ENCODE measurements at places on chromosomes 13 and 19.

DNA sequence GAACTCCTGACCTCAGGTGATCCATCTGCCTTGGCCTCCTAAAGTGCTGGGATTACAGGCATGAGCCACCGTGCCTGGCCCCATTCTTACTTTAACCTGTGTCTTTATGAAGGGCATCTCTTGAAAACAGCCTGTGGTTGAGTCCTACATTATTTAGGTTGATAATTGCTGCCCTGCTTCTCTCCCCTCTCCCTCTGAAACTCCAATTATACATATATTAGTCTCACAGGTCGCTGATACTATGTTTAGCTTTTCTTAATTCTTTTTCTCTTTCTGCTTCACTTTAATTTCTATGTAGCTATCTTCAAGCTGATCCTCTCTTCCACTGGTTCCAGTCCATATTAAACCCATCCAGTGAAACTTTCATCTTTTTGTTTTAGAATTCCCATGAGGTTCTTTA is 75.1 kb downstream of the SLC6A16 start:
- no peak for DNase-seq

- DNase-seq: no peak
These were observed 109.6 kb upstream of the SERP2 start for GRCh38 chr13:44263751-44264620.

- no peak for DNase-seq
These were observed 367.3 kb downstream of the KCNRG start for GRCh38 chr13:50382511-50382910.

DNA sequence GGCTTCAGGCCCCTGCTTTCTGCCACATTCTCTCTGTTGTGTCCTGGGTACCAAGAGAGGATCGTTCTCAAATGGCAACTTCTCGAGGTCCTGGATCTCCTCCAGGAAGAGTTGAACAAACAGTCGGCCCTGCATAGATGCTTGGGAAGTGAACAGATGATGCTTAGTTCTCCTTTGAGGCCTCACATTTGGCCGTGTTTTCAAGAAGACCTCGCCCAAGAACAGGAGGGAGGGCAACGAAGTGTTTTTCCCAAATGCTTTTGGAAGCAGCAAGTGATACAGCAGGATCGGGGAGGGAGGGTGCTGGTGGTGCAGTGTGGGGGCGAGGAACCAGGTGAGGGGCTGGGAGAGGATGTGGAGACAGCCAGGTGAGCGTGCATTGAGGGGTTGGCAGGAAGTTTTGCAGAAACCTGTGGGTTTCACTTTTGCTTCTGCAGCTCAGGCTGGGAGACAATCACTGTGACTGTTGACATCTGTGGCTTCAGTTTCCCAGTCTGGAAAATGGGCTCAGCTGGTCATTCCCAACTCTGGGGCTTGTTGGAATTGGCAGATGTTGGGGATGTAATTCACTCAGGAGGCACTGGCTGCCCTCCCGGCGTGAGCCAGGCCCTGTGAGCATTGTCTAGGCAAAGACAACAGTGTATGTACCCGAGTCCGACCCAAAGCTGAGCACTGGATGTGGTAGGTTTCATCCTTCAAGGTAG is 21.6 kb downstream of the MAST3 start:
- DNase-seq: peak; percentile 47

- no peak for DNase-seq
These were observed 825.7 kb downstream of the OLFM4 start for GRCh38 chr13:53854321-53854720.

- no peak for DNase-seq
These were observed 3.2 kb upstream of the SIX5 start for GRCh38 chr19:45772130-45772840.

- DNase-seq: no peak
These were observed 71.9 kb upstream of the ZNF724 start for GRCh38 chr19:23321953-23322549.

DNA sequence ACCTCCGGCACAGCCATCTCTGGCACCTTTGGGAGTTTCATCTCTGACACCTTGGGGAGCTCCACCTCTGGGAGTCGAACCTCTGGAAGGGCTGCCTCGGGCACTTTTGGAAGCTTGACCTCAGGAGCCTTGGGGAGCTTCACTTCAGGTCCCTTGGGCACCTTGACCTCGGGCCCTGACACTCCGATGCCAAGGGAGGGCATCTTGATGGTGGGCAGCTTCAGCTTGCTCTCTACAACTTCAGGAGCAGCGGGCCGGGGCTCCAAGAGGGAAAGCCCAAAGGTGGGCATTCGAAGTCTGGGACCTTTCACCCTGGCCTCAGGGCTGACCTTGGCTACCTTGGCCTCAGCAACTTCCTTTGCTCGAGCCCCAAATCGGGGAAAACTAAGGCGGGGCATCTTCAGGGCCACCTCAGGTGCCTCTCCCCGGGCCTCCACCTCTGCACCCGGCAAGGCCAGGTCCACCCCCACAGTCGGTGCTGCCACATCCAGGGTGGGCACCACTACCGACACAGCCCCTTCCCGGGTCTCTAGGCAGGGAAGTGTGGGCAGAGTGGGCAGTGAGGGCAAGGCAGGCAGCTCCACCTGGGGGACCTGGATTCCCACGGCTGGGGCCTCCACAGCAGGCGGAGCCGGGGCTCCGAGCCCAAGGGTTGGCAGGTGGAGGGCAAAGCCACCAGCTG is 7.0 kb upstream of the HIPK4 start:
- DNase-seq: no peak

DNA sequence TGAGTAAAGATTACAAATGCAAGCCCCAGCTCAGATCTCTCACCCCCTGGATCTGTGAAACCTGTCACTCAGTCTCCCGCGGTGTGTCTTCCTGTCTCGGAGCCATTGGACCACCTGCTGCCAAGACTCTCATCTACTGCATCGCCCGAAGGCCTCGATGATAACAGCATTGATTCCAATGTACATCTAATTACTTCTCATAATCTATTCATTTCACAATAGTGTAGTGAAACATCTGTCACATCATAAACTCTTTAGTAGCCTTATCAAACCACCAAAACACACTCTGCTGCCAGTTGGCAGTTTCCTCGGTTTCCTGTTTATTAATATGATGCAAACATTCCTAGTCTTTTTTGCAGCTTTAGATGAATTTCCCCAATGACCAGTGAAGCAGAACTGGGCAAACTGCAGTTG is 220.3 kb downstream of the POU4F1 start:
- no peak for DNase-seq

DNA sequence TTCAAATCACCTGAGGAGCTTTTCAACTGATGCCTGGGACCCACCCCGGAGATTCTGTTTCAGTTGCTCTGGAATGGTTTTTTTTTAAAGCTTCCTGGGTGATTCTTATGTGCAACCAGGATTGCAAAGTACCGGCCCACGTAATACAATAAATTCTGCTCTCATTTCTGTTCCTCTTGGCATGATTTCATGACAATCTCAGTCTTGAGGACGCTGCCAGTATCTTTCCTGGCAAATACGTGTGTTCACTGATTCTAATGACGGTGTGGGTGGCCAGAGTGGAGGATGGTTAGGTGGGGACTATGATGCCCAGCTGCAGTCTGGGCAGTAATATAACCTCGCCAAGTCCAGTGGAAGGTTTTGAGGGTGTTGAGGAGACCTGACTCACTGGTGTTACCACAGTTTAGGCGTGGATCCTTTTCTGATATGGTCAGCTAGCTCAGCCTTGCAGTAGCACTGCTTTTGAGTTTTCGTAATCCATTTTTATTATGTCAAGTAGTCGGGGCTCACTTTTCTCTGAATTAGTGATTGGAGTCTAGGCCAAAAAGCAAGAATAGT is 49.4 kb downstream of the FAM124A start:
- DNase-seq: no peak

DNA sequence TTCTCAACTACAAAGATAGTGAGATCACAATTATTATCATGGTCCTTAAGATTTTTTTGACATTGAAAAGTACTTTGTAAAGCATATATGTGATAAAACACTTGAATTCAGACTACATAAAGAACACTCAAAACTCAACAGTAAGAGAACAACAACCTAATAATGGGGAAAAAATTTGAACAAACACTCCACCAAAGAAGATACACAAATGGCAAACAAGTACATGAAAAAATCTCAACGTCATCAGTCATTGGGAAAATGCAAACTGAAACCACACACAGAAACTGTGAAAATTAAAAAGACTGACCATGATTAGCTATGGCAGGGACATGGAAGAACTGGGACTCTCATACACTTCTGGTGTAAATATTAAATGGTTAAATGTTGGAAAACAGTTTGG is 70.9 kb downstream of the SPRYD7 start:
- no peak for DNase-seq

DNA sequence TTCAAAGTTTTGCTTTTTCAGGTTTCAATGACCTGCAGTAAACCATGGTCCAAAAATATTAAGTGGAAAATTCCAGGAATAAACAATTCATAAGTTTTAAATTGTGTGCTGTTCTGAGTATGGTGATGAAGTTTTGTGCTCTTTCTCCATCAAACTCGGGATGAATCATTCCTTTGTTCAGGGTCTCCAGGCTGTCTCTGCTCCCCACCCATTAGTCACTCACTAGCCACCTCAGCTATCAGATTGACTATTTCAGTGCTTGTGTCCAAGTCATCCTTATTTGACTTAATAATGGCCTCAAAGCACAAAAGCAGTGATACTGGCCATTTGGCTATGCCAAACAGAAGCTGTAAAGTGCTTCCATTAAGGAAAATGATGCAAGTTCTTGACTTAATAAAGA is 1140.4 kb downstream of the EFNB2 start:
- no peak for DNase-seq

- no peak for DNase-seq
These were observed 87.4 kb downstream of the SLC15A1 start for GRCh38 chr13:98664924-98665637.

DNA sequence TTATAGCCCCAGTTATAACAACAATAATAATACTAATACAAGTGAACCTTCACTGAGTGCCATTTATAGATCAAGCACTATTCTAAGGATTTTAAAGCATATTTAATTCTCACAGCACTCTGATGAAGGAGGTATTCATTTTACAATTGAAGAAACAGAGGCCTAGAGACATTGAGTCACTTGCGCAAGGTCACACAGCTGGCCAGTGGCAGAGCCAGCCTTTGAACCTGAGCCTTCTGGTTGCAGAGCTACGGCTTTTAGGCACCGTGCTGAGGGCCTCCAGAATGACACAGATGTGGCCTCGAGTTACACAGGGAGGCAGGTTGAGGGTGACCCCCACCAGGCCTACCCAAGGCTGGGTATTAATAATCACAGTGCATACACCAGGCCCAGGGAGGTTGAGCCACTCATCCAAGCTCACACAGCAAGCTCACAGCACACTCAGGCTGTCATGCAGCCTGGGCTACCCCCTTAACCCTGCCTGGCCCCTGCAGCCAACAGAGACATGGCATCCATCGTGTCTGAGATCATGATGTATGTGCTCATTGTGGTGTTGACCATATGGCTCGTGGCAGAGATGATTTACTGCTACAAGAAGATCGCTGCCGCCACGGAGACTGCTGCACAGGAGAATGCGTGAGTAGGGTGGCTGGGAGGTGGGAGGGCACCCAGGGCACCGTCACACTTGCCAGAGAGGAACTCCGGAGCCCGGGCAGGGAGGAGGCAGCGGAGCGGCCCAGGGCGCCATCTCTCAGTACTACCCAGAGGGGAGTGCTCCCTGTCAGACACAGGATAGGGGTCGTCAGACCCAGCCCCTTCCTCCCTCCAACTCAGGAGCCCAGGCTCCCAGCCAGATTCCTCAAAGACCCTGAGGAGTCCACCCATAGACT is 2.7 kb upstream of the HPN start:
- no peak for DNase-seq

GRCh38 chr13:27523346-27524073 is 73.1 kb upstream of the MTIF3 start:
- no peak for DNase-seq

DNA sequence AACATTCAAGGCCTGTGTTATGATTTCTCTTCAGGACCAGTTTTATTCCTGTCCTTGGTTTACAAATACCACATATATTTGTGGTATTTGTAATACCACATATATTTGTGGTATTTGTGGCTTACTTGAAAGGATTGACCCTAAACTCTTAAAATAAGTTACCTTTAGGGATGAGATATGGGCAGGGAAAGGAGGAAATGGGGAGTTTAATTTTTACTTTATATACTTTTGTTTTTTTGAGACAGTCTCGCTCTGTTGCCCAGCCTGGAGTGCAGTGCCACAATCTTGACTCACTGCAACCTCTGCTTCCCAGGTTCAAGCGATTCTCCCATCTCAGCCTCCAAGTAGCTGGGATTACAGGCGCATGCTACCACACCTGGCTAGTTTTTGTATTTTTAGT is 2.3 kb upstream of the TGDS start:
- DNase-seq: no peak

DNA sequence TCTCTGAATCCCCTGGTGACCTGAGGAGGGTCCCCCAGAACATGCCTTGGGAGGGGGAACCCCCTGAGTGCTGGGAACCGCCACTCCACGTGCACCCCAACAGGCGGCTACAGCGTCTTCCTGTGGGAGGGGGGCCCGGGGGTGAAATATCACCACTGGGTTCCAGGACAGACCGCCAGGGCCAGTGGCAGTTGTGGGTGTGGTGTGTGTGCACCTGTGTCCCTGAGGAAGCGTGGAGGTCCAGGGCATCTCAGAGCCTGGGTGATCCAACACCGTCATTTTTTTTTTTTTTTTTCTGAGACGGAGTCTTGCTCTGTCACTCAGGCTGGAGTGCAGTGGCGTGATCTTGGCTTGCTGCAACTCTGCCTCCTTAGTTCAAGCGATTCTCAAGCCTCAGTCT is 4.2 kb downstream of the ADGRE5 start:
- DNase-seq: no peak

DNA sequence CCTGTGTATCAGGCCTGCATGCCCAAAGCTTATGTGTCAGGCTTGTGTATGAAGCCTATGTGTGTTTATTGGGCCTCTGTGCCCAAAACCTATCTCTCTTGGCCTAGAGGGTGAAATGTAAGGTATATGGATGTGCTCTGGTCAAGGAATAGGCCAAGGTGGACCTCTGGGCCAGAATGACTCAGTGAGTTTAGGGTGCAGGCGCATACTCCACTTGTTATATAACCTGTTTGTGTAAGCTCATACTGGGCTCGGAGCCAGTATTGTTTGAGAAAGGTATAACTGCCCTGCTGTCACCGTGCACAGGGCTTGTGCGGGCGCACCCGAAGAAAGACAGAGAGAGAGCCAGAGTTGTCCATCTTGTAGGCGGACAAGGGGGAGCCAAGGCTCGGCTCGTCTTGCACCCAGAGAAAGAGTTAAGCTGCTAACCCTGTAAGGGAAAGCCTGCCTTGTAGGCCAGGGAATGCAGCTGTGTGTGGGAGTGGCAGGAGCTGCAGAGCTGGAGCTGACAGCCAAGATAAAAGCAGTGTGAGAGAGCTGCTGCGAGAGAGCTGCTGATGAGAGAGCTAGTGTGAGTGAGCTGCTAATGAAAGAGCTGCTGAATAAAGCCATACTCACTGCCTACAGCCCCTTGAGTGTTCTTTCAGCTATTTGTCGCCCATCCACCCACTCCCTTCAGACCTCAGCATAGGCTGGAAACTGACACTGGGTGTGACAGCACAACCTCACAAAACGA is 43.4 kb upstream of the N4BP2L1 start:
- DNase-seq: no peak
